ENCODE measurements at places on chromosomes 12 and 14.

DNA sequence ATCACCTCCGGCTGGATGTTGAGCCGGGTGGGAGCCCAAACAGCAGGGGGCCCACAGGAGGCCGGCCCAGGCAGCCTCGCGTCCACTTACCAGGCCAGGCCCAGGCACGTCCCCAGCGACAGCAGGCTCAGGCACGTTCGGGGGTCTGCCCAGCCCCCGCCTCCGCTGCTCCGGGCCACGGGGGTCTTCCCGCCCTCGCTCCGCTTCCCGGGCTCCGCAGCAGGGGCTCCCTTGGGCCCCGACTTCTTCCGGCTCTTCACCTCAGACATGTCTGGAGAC is 216 bp downstream of the IKBIP start:
- peak; percentile 40 for DNase-seq

DNA sequence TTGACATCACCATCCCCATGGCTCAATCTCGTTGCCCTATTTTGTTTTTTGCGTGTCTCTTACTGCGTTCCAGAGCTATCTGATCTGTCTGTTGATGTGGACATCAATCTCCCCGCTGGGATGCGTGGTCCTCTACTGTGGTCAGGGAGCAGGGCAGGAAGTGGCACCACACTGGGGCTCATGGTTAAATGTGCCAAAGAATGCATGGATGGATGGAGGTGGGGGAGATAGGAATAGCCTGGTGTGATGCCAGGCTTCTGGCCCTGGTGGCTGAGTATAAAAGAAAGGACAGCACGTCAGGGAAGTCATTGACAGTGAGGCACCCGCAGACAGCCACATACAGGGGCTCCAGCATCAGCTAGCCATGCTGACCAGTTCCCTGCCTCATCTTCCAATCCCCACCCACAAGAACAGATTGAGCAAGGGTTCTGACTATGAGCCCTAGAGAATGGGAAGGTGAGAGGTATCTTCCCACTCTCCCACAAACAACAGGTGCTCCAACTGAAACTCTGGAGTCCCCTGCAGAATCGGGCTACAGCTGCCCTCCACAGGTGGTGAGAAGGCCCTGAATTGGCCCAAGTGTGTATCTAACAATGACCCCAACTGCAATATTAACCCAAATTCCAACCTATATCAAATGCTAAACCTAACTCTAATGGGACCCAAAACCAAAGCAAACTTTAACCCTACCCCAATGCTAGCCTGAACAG is 2.7 kb upstream of the BEGAIN start:
- no peak for DNase-seq

DNA sequence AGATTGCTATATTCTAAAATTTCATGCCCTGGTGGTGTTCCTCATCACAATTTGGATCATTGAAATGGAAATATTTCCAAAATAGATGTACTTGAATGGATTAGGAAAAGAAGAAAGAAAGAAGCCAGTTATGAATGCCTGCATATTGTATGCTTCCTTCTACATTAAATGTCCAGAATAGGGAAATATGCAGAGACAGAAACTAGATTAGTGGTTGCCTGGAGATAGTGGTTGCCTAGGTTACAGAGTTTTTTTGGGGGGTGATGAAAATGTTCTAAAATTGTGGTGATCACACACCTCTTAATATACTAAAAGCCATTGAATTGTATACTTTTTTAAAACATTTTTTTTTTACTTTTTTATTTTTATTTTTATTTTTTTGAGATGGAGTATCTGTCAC is 18.0 kb downstream of the TUBA1A start:
- DNase-seq, result no peak

DNA sequence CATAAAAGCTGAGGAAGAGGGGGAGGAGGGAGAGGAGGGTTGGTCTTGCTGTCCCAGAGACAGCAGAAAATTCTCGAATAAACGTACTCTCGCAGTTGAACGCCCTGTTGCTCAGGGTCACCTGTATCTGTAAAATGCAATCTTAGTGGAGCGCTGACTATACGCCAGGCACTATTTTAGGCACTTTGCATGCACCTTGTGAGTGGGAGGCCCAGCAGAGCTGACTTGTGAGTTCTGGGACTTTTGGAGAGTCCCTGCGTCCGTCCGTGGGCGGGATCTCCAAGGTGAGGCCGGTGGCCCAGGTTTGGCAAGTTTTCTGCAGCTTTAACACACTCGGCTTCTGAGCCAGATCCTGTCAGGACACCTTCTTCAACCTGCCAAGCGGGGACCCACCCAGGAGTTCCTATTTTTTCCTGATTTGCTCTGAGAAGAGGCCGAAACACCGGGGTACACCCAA is 32.5 kb upstream of the PLEKHG6 start:
- no peak for DNase-seq

GRCh38 chr14:22520796-22521195 is 68.2 kb downstream of the DAD1 start:
- no peak for DNase-seq

DNA sequence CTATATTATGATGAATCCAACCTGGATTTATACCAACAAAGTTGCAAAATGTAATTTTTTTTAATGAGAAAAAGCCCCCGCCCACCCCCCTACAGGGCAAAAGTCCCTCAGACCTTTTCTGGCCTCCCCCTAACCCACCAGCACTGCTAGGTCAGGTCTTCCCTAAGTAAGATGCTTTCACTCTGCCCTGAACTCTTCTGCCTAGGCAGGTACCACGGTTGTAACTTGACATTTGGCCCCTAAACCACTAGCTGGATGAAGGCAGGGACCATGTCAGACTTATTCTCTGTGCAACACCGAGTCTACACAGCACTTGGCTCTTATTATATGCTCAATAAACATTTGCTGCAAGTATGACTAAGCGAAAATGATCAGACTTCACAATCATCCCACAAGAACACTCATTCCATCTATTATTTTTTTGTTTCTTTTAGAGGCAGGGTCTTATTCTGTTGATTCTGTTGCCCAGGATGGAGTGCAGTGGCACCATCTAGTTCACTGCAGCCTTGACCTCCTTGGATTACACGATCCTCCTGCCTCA is 63.2 kb downstream of the SPRING1 start:
- DNase-seq, result no peak

- no peak for DNase-seq
These were observed 22.8 kb upstream of the PYGL start for GRCh38 chr14:50967103-50967502.

DNA sequence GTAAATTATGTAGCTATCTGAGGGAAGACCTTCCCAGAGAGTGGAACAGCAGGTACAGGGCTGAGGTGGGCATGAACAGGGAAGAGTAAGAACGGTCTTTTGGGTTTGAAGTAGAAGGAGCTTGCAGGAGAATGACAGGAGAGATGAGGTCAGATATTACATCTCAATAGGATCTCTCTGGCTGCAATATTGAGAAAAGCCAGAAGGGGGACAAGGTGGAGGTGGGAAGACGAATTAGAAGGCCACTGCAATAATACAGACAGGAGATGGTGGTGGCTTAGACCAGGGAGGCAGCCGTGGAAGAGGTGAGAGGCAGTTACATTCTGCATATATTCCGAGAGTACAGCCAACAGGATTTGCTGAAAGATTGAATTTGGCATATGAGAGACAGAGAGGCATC is 310.2 kb downstream of the APAF1 start:
- DNase-seq, result peak; percentile 16

DNA sequence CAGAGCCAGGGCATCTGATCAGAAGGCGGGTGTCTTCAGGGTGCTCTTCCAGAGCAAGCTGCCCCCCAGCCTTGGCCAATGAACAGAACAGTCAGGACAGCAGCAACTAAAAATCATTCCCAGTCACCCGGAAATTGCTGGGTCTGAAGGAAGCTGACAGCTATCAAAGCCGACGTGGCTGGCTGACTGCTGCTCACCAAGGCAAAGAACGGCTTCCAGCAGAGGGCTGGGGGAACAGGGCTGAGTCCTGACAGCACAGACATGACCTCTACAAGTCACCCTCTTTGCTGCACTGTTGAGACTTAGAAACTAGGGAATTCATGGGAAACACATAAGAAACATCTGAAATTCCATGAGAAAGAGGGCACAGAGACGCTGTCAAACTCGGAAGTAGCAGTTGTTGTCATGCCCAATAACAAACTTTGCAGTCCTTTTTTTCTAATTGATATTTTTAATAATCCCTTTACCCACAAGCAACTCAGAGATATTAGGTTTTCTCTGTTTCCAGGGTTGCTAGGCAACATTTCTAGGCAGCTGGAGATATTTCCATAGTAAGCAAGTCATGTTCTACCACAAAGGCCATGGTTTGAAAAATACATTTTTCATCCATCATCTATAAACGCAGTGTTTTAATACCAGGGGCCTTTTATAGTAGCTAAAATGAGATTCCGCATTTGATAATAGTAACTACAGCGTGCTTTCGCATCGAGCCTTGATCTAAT is 365.2 kb downstream of the SEC23A start:
- DNase-seq, result no peak

DNA sequence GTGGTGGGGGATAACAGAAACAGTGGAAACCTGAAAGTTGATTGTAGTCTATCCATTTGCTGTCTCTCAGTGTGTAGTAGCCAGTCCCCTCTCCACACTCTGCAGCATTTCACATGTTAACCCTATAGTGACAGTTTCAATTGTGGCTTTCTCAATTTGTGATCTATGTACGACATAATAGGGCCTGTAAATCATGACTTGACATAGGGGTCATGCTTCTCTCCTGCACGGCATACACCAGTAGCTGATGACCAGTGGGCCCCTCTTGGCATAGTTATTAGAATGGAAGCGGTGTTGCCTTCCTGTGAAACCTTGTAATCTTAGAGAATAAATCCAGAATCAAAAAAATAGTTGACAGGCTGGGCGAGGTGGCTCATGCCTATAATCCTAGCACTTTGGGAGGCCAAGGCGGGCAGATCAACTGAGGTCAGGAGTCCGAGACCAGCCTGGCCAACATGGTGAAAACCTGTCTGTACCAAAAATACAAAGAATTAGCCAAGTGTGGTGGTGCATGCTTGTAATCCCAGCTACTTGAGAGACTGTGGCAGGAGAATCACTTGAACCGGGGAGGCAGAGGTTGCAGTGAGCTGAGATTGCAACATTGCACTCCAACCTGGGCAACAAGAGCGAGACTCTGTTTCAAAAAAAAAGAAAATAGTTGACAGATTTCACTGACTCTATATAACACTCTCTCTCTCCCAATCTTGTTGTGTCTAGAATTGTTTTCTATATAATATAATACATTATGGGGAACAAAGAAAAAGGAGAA is 44.6 kb upstream of the VSX2 start:
- no peak for DNase-seq

DNA sequence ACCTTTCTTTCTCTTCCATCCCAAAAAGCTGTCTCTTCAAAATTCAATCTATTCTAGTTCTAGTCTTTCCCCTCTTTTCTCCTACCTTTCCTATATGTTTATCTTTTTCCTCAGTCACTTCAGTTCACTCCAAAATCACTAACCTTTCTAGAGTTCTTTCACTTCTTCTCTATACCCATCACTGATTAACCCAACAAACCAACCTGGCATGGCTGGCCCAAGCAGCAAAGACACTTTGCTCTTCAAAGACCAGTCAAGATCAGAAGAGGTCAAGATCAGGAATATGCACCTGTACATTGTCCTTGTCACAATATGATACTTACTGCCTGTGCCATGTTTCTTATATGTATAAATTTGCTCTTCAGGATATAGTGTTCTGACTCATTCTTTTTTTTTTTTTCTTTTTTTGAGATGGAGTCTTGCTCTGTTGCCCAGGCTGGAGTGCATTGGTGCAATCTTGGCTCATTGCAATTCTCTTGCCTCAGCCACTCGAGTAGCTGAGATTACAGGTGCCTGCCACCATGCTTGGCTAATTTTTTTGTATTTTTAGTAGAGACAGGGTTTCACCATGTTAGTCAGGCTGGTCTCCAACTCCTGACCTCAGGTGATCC is 112.9 kb downstream of the C12orf42 start:
- DNase-seq, result no peak

DNA sequence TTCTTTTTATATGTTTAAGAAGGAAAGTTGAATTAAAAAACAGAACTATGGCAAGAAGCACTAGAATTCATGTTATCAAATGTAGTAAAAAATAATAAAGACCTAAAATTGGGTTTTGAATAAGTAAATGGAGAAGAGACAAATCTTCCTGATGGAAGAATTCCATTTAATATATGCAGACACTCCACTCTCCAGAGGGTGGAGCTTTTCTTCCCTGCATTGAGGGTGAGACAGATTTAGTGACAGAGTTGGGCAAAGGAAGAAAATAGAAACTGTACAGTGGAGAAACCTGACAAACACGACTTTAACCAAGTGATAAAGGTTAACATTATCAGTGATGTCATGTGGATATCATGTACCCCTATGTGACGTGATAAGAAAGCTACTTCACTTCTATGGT is 217.6 kb downstream of the PRKD1 start:
- peak; percentile 12 for DNase-seq

- DNase-seq, result no peak
These were observed 299.6 kb downstream of the PCNX1 start for GRCh38 chr14:71206766-71207371.

DNA sequence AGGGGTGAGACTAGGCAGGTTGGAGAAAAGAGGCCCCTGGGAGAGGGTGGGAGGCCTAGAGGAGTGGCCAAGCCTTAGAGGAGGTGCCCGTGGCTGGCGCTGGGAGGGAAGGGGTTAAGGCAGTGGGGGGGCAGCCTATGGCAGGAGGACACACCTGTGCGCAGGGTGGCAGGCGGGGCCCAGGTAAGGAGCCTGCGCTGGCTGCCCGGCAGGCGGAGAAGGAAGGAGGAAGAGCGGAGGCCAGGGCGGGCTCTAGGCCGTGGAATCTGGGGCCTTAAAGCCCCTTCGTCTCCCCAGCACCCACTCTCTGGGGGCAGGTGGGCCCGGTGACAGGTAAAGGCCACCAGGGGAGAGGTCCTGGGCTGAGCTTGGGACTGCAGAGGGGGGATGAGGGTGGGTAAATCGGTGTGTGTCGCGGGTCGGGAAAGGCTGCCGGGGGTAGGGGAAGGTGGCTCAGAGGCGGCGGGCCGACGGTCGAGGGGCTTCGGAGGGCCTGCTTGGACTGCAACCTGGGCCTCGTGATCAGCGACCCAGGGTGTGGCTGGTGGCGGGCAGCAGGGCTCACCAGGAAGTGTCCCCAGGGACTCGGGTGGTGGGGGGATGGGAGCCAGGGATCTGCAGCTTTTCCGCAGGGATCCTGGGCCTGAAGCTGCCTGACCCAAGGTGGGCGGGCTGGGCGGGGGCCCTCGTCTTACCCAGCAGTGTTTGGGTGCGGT is 7.3 kb downstream of the PHB2 start:
- DNase-seq, result no peak

GRCh38 chr12:114218136-114218535 is 187.8 kb downstream of the TBX5 start:
- DNase-seq, result no peak

DNA sequence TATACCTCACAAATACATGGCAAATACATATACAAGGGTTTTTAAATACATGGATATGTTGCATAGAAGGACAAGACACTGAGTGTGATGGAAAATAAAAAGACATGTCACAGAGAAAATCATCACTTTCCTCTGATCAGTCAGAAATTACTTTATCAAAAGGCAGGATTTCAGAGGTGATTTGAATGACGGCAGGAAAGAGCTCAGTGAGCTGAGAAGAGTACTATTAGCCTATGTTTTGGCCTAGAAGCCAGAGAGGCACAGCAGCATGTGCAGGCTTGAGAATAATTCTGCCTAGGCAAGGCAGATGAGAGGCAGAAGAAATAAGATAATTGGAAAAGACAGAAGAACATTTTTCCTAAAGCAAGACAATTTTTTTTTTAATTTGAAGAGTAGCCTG is 94.9 kb downstream of the BCAT1 start:
- no peak for DNase-seq
